GM06990 (cell line): ENCODE measurements at places on chromosomes 5 and 9.
A peak's percentile ranks its signal among the peaks of the same experiment; 100 is the strongest.

- no peak for DNase-seq
Observed at GRCh38 chr5:171562822-171563221, 143.4 kb downstream of the FGF18 start.

GRCh38 chr9:27474305-27474704 lies 49.8 kb upstream of the IFNK start:
- no peak for DNase-seq

DNA sequence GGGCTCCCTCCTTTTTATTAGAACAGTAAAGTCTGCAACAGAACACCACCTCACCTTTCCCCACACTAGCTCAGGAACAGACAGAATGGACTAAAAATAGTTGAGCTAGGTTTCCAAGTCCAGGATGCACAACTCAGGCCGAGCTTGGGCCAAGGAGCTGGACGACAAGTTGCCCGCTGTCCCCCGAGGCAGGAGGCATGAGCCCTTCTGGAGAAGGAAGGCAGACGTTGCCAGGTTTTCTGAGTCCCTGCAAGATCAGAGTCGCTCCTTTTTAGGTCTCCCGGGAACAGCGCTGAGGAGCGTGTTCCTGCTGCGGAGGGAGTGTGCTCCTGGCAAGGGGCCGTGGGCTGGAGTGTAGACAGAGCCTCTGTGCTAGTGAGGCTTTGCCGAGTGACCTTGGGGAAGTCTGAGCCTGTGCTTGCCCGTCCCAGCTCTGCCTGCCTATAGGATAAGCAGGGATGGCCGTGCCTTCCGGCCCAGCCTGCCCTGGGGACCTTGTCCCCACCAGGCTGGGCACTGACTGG lies 121.6 kb downstream of the WNK2 start:
- DNase-seq, result no peak

DNA sequence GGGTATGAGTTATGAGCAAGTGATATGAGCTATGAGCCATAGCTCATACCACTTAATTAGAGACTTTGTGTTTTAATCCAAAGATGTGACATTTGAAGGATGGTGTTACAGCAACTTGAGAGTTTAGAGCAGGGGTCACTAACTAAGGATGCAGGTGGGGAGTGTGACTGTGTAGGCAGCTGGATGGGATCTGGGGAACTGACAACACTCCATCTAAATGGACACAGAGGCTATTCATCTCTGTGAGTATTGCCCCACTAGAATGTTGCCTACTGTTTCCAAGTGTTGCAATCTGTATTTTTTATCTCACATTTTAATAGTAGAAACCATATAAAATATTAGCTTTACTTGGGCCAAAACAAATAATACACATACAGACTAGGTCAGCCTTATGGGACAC lies 488.1 kb upstream of the DAB2 start:
- no peak for DNase-seq

GRCh38 chr5:137616046-137616445 lies 116.9 kb upstream of the SPOCK1 start:
- no peak for DNase-seq

DNA sequence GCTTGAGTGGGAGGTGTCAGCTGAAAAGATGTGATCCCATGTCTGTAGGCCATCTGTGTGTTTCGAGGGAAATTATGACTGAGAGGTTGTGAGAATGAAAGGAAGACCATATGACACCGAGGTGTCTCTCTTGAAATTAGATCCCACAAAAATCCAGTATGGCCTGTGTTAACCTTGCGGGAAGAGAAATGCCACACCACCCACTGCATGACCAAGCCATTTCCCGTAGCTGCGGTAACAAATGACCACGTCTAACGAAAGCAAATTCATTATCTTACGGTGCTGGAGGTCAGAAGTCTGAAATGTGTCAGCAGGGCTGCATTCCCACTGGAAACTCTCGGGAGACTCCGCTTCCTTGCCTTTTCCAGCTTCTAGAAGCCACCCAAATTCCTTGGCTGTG lies 11.6 kb downstream of the C9orf57 start:
- no peak for DNase-seq

DNA sequence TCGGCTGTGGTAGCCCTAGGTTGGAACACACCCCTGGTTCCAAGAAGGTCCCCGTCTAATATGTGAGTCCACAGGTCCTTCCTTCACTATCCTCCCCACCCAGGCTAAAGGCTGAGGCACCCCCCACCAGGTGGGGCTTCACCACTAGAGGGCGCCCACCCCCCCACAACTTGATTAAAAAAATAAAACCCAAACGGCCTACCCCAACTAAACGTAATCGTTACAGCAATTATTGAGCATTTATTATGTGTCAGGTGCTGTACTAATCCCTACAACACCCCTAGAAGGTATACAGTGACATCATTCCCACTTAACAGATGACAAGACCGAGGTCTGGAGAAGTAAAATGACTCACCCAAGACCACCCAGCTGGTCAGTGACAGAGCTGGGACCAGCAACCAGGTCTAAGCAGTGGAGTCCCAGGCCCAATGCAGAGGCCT lies 65.0 kb downstream of the FGF18 start:
- DNase-seq, result no peak

DNA sequence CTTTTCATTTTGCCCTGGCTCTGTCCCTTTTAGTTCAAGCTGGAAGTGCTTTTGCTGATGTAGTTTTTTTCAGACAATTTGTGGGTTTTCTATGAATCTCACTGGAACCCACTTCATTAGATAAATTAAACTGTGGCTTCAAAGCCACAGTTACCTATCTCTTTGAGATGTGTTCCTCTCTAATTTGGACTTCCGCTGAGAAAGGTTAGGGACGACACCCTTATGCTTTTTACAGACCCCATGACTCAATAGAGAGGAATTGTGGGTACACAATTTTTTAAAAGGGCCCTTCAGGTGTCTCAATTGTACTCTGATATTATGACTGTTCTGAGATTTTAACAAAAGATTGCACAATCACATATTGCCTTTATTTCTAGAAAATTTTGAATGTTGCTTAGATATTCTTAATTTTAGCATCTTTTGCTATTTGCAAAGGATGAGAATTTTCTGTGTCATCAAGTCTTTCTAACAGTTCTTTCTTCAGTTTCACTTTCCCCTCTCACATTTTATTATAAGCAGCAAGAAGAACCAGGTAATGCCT lies 110.6 kb downstream of the GADD45G start:
- no peak for DNase-seq

DNA sequence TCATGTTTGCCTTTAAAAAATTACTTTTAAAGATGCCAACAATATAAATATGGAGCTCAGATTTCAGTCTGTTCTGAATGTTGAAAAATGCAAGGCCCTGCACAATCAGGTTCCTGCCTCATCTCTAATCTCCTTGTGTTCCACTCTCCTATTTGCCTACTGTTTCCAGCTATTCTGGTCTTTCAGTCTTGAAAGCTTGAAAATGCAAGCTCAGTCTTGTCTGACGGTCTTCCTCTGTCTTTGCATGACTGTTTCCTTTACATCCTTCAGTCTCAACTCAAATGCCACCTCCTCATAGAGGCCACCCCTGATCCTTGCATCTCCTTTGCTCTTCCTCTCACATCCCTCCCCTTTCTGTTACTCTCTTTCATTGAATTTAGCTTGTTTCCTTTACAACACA lies 354.9 kb downstream of the KIF4B start:
- no peak for DNase-seq

DNA sequence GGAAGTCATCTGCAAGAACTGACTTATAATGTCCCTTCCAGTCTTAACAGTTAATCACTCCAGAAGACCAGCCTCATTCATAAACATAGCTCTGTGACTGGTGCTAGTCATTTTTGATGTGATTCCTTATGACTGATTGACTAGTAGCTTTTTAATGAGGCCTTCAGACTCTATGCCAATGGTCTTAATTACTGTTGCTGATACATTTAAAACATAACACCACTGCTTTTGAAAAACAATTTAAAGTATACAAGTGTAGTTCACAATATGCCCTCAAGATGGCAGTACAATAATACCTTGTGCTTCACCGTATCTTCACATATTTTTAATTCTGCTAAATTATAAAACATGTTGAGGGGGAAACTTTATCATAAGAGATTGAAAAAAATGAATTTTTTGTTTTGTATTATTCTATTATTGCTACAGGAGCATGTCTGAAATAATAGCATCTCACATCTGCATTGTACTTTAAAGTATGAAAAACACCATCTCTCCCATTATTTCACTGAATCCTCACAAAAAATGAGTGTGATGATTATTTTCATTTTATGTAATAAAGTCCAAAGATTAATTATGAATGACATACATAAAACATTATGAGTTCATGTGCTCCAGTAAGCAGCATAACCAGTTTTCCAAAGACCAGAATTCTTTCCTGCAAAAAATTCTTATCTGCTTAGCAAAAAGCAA lies 55.2 kb upstream of the SHISAL2B start:
- peak; percentile 17 for DNase-seq

DNA sequence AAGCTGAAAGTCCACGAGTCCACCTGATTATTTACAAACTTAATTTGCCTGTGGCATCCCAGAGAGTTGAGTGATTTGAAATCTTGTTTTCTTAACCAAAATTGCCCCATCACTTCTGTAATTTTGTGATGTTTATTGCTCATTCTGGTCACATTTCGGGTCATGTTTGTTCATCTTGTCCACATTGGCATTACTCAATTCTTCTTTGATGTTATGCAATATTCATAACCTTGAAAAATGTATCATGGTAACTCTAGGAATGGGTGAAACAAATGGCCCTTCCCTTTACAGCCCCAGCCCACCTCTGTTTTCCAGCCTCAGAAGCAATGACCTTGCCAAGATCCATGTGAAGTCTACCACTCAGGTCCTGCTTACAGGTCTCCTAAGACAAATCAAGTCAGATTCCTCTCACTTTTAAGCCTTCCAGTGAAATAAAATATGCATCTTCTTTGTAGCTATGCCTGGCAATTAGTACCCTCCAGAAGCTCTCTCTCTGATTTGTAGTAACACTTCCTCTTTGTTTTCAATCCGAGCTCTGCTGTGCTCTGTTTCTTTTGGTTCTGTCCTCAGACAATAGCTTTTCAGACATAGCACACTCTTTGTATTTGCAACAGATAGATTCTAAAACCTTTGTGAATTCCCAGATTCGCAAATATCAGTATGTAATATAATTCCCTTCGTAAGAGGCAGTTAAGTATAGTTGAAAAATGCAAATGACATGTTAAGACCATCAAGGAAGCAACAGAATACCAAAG lies 330.3 kb upstream of the IRX1 start:
- DNase-seq, result no peak

DNA sequence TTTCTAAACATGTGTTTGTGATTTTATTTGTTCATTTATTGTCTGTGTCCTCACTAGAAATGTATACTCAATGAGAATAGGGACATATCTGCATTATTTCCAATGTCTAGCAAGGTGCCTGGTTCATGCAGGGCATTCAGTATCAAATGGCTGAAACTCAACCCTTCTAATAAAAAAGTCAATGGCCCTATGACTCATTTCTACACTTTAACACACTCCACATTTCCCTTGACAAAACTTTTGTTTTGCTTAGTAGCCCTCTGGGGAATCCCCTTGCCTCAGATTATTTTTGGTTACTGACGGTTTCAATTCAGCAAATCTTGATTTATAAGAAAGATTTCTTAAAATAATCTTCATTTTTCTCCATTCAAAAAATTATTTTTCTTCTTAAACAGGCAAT lies 206.0 kb upstream of the DMRTA1 start:
- no peak for DNase-seq

GRCh38 chr5:96687812-96688453 lies 25.8 kb downstream of the CAST start:
- DNase-seq, result peak; percentile 15

- DNase-seq, result no peak
Observed at GRCh38 chr9:103407260-103407659, 412.1 kb downstream of the CYLC2 start.

- no peak for DNase-seq
Observed at GRCh38 chr5:134547579-134547978, 22.1 kb downstream of the JADE2 start.

DNA sequence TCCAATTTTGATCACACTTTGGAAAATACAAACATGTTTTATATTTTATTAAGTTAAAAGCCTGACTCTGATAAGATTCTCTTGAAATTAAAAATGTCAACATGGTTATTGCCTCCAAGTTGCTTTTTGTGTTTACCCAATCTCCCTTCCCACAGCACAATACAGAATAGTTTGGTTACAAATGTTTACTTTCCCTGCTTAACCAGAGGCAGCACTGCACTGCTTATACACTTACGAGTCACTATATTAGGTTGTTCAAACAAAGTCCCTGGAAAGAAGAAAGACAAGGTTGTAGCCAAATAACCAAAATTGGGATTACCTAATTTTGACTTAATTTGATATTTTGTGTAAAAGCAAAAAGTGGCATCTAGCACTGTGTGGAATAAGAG lies 25.9 kb downstream of the SRFBP1 start:
- DNase-seq, result no peak

DNA sequence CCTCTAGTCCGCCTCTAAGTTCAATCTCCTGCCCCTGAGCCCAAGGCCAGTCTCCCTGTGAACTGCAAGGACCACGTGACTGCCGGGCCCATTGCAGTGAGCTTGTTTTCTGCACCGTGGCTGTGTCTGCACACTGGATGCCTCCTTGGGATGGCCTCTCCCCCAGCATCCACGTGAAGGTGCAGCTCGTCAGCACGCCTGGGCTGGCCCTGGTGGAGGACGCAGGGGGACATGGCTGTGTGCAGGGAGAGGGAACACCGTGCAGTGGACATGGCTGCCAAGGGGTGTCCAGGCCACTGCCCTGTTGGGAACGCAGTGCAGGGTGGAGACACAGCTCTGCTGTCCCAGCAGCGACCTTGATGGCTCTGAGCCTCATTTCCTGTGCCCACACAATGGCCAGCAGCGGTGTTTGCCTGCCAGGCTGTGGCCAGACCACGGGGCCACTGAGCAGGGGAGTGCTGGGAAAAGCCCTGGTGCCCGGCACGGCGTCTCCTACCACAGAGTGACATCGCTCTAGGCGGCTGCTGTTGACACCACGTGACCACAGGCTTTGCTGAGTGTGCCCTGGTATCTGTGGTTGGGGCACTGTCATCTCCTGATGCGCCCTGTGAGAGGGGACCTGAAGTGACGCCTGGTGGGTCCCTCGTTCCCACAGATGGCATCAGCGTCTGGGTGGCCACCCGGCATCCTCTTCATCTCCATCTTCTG lies 26.9 kb upstream of the EXOC3 start:
- no peak for DNase-seq

- no peak for DNase-seq
Observed at GRCh38 chr5:66841264-66841663, 245.1 kb downstream of the MAST4 start.

- no peak for DNase-seq
Observed at GRCh38 chr9:101618698-101619097, 23.9 kb upstream of the PPP3R2 start.

GRCh38 chr9:1009101-1009707 lies 32.7 kb downstream of the DMRT3 start:
- peak; percentile 72 for DNase-seq

- DNase-seq, result no peak
Observed at GRCh38 chr5:54792611-54793404, 192.6 kb downstream of the ESM1 start.

- no peak for DNase-seq
Observed at GRCh38 chr5:144088206-144089064, 82.0 kb downstream of the YIPF5 start.

GRCh38 chr9:6929441-6930215 lies 171.9 kb downstream of the KDM4C start:
- no peak for DNase-seq
